ENCODE measurements at places on chromosomes 12 and 14.

- DNase-seq = no peak
These were observed 3.3 kb upstream of the RPH3A start for GRCh38 chr12:112788205-112788604.

- DNase-seq = no peak
These were observed 107.1 kb downstream of the LIN7A start for GRCh38 chr12:80830533-80831088.

DNA sequence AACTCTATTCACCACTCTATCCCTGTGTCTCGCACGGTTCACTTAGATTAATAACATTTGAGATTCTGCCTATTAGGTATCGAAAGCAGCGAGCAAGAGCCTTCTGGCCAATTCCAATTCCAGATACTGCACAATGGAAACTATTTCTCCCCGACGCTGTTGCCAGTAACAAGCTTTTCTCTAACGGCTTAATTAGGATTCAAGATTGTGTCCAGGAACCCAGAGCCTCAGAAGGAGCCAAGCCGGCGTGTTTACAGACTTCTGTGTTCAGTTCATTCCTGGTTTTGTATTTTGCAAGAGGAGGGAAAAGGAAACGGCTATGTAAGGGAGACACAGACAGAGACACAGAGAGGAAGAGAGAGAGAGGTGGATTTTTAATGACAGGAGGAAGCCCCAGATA is 185.6 kb downstream of the DICER1 start:
- no peak for DNase-seq

GRCh38 chr12:104499668-104500332 is 43.1 kb downstream of the CHST11 start:
- DNase-seq = no peak

DNA sequence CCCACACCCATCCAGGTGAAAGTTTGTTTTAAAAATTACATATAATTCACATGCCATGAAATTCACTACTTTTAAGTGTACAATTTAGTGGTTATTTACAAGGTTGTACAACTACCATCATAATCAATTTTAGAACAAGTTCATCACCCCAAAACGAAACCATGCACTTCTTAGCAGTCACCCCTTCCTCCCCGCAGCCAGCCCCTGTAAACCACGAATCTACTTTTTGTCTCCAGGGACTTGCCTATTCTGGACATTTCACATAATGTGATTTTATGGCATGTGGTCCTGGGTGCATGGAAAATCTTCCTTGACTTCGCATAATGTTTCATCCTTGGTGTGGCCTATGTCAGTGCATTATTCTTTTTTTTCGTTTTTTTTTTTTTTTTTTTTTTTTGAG is 19.2 kb upstream of the TRAF3 start:
- DNase-seq = no peak

DNA sequence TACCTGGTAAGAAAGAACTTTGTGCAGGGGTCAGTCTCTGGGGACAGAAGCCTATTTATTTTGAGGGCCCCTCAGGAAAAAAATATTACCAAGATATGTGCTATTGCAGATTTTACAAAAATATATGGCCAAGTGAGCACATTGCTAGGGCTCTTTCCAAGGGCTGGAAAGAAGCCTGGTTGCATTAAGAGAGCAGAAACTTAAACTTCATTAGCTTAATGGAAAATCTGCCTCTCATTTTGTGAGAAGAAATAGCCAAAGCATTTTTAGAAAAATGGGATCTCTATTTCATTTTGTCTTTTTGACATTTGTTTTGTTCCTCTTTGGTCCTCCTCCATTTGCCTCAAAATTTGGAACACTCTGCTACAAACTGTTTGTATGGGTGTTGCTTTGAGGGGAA is 283.5 kb downstream of the NELL2 start:
- DNase-seq = no peak

DNA sequence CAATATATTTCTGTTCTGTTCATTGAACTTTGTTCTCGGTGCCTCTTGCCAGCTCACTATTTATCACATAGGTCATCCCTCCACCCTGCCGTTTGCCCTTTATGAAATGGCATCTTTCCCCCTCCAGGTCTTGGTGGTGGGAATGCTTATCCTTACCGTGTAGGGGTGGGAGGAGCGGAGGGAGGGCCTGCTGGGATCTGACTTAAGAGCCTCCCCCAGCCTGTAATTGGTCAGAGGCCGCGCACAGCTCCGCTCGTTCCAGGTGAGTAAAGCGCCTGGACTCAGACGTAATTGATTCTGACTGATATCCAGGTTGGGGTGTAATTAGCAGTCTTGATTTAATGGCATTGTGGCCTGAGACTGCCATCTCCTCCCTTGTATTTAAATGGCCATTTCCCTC is 185.3 kb downstream of the TSPAN9 start:
- no peak for DNase-seq

DNA sequence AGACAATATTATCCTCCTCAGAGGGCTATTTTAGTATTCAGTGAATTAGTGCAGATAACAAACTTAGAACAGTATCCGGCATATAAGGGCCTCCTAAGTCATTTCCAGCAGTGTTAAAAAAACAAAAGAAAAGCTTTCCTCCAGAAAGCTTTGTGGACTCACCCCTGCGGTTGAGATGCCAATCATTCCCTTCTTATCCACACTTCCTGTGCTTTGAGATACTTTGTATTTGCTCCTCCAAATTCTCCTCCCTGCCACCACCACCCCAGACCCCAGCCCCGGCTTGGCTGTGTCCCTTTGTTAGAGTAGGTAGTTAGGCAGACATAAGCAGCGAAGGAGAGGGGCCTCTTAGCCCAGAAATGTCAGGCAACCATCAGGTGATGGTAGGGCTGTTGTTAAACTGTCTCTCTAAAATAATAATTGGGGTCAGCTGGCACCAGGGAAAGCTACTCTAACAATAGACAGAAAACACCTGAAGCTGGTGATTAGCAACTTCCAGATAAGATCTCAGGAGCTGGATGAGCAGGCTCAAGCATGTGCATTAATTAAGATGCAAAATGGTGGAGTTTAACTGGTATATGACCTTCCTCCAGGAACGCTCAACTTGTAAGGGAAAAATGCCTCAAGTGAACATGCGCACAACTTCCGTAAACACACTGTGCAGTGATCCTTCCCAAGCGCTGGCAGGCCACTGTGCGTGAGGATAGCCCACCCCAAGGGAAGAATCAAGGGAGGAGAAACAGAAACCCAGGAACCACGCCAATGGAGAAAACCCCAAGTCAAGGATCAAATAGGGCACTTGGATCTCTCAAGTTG is 152.1 kb upstream of the EEA1 start:
- DNase-seq = no peak

- no peak for DNase-seq
These were observed 300.5 kb downstream of the GRIN2B start for GRCh38 chr12:13680916-13681315.

- no peak for DNase-seq
These were observed 663 bp downstream of the PTGER2 start for GRCh38 chr14:52314595-52315354.

GRCh38 chr14:21852061-21852664 is 178.5 kb upstream of the OR4E1 start:
- no peak for DNase-seq

GRCh38 chr14:93772263-93772662 is 16.0 kb downstream of the PRIMA1 start:
- no peak for DNase-seq

DNA sequence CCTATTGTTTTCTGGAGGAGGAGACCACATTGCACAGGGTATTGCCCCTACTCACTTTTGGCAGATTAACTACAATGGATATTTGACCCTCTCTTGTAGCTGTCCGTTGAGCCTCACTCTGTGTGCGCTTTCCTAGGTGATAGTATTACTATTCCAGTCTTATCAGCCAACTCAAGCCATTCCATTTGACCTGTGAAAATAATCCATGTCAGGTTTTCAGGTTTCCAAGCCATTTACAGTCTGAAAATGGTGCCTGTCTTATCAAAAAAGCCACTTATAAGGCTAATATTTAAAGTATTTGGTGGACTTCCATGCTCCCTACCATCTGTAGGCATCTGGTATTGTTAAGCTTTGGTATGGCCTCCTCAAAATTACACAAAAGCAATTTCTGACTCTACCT is 29.6 kb upstream of the KLRD1 start:
- DNase-seq = no peak

GRCh38 chr12:130199581-130200390 is 37.5 kb downstream of the FZD10 start:
- DNase-seq = no peak

GRCh38 chr14:78983126-78983525 is 813.0 kb downstream of the NRXN3 start:
- no peak for DNase-seq

GRCh38 chr12:46233423-46233822 is 35.4 kb downstream of the SLC38A1 start:
- DNase-seq = no peak

GRCh38 chr12:91133871-91134270 is 22.6 kb upstream of the LUM start:
- DNase-seq = no peak

GRCh38 chr12:121214855-121215745 is 5.2 kb downstream of the P2RX4 start:
- no peak for DNase-seq

GRCh38 chr12:123011701-123012100 is 31.2 kb downstream of the ARL6IP4 start:
- DNase-seq = no peak

- no peak for DNase-seq
These were observed 4.4 kb upstream of the TDRD9 start for GRCh38 chr14:103923863-103924262.

- DNase-seq = no peak
These were observed 19.8 kb upstream of the AQP2 start for GRCh38 chr12:49930515-49931288.

All from keratinocyte (primary cell).